ENCODE measurements at places on chromosomes 2 and 18.
A peak's percentile ranks its signal among the peaks of the same experiment; 100 is the strongest.

DNA sequence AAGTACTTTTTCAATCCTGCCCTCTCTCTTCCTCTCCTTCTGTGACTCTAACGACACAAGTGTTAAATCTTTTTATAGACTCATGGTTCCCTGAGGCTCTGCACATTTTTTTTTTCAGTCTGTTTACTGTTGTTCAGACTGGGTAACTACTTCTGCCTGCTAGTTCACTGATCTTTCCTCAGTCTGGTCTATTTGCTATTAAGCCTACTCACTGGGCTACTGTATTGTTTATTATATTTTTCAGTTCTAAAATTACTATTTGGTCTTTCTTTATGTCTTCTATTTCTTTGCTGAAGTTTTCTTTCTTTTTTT, 21.3 kb downstream of the PPP3R1 start:
- no peak for DNase-seq

GRCh38 chr18:582465-582864, 2.3 kb downstream of the CETN1 start:
- DNase-seq, result no peak

GRCh38 chr18:2060086-2060485, 511.2 kb downstream of the METTL4 start:
- no peak for DNase-seq

DNA sequence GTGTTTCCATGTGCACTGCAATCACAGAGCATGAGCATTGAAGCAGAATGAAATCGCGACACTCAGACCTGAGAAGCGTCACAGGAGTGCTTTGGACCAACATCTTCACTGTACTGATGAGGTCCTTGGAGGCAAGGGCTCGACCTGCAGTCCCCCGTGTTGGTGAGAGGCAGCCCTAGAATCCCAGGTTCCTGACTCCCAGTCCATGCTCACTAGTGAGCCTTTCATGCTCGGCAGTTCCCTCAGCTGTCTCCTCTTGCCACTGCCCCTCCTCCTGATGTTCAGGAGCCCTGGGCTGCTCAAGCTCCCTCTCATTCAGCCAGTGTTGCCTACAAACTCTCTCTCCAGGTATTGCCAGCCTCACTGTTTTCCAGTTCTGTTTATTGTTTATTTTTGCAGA, 291.4 kb downstream of the DYSF start:
- no peak for DNase-seq

DNA sequence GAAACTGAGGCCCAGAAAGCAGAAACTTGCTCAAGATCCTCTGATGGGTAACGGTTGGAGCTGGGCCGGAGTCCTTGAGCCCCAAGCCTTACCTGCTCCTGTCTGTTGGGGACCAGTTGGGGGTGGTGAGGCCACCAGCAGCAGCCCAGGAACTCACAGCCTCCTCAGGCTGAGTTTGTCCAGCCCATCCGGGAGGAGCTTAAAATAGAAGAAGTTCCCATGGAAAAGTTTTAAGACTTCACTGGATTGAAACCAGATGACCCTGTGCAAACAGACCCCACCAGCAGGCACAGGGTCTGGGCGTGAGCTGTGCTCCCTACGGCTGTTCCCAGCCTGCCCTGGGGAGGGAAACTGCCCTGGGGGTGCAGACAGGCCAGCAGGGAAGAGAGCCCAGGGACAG, 40.6 kb upstream of the FOSL2 start:
- DNase-seq, result no peak

DNA sequence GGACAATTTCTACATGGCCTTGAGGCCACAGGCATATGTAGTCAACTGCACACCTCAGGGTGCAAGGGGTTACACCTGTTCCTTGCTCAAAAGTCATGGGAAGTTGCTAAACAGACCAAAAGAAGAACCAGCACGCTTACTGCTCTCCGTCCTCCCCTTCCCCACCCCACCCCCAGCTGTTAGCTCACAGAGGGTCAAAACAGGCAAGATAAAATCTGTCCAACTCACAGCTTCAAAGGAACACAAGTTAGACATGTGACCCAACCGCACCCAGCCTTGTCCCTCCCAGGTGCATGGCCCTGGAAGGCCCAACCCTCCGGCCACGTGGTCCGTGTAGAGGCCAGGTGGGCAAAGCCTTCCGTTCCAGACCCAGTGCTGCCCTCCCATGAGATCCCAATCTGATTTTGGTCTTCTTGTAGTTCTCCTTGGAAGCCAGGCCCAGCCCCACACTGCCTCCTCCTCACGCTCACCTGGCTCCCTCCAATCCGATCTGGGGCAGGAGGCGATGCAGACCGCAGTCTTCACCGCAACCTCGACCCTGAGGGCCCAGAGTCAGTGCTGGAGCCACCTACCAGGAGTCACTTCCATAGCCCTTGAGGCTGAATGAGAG, 14.5 kb upstream of the ASPRV1 start:
- DNase-seq, result no peak

GRCh38 chr2:215507136-215507535, 71.3 kb upstream of the FN1 start:
- no peak for DNase-seq

DNA sequence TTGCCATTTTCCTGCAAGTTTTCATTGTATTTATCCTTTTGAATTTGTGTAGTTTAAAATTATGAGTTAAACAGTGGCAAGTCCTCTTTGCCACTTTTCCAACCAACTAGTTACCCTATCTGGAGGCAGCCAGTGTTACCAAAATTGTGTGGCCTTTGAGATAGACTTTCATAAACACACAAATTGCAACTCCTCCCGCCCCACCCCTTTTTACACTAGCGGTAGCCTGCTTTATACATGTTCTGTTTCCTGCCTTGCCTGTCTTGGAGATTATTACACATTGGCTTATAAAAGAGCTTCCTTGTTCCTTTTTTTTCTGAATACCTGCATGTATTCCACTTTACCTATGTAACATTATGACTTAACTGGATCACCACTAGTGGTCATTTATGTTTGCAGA, 56.5 kb downstream of the RPIA start:
- no peak for DNase-seq

DNA sequence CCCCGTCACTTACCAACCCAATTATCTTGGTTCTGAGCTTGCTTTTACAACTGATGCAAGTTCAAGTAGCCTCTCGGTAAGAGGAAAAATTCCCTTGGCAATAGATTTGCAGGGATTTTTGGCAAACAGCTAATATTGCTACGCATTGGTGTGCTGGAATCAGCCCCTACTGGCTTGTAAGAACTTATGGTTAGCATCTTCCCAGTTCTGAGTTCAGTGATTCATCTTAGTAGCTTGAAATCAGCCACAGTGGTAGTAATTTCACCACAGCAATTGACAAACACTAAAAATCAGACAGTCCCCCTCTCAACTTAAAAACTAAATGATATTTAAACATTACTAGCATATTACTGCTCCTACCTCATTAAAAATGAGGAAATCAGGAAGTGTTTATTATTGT, 5.9 kb upstream of the RAX start:
- no peak for DNase-seq

DNA sequence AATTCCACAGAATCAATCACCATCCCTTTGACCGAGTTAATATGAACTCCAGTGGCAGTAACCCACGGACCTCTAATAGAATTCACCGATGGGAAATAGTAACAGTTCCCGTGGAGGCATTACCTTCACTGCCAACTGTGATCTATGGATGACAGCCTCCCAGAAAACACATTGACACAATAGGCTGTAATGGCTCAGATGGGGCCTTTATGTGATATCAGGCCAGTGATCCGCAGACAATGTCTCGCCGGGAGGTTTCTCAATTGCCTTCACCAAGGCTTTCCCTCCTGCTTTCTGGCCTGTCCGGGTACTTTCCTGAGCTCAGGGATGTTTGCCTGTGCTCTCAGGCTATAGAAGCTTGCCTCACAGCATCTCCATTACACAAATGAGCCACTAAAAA, 34.4 kb upstream of the KLF7 start:
- peak; percentile 70 for DNase-seq

DNA sequence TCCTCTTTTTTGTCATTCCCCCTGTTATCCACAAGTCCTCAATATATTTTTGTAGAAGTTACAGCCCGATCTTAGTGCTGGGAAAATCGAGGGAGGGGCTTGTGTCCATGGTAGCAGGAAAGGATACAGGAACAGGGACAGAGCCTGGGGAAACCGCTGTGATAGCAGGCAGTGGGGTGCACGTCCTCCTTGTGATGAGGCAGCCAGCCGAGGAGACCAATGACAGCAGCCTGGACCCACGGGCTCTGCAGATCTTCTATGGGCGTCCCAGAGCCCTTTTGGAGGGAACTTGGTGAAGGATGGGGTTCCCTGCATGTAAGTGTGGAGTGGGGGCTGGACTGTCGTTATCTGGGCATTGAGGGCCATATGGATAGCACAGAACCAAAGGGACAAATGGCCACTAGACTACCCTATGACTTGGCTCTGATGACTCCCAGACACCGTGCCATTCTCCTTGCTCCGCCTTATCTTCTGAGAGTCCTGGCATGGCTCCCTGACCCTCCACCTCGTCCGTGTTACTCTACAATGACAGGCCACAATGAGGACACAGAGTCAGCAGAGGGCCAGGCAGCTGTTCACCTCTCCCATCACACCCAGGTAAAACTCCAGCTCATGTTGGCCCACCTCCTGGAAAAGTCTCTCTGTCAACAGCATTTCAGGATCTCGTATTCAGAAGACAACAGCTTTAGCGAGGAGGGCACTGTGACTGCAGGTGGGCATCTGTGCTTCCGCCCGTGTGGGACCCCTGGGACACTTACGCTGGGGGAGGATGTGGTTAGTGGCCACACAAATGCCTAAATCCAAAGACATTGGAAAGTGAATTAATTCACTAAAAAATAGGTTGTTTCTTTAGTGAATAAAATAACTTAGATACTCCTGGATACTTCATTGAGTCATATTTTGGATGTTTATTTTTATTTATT, 100.1 kb downstream of the VAPA start:
- DNase-seq, result no peak

- DNase-seq, result no peak
These were observed 95.2 kb downstream of the NAB1 start for GRCh38 chr2:190744041-190744440.

DNA sequence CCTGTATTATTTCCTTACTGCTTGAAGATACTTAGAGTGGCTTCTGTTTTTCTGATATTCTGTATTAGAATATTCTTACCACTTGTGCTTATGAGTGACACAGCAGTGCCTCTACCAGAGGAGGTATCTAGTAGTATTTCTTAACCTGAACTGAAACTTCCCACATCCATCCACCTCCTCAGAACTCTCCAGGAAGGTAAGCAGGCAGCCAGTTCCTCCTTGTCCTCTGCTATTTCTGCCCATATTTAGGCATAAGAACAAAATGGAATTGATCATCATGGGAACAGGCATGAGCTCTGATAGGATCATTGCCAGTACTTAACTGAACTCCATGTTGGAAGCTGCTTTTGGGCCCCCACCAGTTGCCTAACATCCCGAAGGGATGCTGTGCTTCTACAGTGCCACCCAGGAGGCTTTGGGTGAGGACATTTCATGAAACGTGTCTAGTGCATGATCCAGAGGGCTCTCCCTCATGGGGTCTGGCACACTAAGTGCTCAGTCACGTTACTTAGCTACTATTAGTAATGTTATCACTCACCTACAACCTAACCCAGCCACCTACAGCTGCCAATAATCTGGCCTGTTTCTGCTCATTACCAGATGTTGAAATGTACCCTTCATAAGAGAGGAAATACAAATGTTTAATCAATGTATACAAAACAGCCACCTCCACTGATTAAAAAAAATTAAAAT, 520.7 kb downstream of the EIPR1 start:
- no peak for DNase-seq

- DNase-seq, result no peak
These were observed 51.3 kb downstream of the SEPTIN10 start for GRCh38 chr2:109562421-109562820.

- DNase-seq, result no peak
These were observed 24.8 kb upstream of the CRIM1 start for GRCh38 chr2:36330473-36331395.

DNA sequence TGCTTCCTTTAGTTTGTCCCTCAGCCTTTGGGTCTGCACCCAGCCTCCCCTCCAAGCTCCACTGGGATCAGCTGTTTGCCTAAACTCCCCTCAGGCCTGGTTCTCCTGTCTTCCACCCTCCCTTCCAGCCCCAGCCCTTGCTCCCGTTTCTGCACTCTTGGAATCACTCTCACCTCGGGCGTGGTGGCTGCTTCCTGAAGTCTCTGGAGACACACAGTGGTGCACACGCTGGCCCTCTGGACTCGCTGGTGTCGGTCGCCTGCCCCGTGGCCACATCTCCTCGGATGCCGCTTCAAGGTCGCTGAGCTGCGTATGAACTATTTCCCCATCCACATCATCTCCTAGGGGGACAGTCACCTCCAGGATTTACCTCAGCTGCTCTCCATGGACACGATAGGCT, 46.3 kb downstream of the PSMG2 start:
- DNase-seq, result no peak

GRCh38 chr2:113894156-113894743, 4.4 kb downstream of the ACTR3 start:
- no peak for DNase-seq

DNA sequence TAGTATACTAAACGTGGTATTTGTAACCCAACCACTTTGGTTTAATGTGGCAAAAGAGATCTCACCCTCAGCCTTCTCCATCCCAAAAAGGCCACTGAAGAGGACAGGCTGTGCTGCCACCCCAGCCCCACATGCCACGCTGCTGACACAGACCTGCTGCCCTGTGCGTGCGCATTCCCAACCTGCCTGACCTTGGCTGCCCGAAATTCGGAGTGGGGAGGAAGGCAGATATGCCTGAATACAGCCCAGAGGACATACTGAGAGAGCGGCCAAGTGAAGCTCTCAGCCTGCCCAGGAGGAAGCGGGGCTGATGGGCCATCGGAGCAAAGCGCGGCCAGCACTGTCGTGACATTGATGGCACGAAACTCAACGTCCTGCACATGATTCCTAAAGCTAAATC, 70.0 kb downstream of the HDAC4 start:
- no peak for DNase-seq

DNA sequence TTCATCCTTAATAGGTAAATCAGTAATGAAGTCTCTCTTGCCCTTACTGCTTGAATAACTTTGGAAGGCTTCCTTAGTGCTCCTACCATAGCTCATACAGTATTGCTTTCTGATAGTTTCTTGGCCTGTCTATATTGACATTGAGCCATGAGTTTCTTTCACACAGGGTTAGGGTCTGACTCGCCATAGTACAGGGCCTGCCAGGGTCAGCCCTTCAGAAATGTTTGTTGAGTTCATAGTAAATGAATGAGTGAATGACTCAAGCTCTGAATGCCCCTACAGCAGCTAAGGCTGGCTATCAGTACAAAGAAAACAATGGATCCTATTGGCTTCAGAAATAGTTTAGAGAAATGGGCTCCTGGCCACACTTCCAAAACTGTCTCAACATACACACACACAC, 65.0 kb upstream of the LRATD1 start:
- no peak for DNase-seq

All from NCI-H345 (cell line).